NCI-H1048 (cell line): ENCODE measurements at places on chromosomes 16 and 17.

GRCh38 chr16:84610376-84610775 is 7.5 kb downstream of the COTL1 start:
- no peak for DNase-seq

GRCh38 chr16:85206472-85207356 is 94.4 kb upstream of the CIBAR2 start:
- no peak for DNase-seq

DNA sequence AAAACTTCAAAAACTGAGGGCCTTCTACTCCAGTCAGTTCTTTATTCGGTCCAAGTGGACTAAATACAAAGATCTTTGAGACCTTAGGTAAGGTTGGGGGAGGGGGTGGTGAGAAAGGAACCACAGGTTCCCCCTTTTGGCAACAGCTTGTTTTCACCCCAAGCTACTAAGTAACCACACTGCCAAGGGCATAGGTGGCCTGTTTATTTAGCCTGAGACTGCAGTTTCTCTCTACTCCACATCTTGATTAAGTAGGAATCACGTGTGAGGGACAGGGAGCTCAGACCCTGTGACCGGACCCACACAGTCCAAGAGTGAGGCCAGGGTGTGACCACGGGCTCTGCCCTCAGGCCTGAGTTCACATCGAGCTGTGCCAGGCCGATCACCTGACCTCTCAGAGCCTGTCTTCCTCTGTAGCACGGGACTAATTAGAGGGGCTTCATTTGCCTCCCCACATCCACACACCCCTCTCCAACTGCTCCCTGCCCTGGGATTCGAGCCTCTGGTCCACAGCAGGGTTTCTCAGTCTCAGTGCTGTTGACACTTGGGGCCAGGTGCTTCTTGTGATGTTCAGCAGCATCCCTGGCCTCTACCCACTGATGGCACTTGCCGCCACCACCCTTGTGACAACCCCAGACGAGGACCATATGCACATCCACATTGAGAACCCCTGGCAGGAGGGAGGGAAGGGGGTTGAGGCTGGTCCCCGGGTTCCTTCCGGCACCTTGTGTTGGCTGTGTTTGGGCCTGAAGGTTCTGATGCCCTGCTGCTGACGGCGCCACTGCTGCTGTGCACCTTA is 17.8 kb downstream of the ST6GALNAC2 start:
- DNase-seq, result no peak

DNA sequence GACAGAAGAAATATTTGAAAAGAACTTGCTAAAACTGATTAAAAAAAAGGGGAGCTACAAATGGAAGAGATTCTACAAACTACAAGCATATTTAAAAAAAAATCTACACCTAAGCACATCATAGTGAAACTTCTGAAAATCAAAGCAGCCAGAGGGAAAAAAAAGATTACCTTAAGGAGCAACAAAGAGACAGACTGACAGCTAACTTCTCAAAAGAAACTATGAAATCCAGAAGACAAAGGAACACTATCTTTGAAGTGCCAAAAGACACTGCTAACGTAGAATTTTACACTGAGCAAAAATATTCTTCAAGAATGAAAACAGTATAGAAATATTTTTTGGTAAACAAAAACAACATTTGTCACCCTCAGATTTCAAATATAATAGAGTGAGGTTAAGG is 151.2 kb downstream of the MYO1D start:
- DNase-seq, result no peak

DNA sequence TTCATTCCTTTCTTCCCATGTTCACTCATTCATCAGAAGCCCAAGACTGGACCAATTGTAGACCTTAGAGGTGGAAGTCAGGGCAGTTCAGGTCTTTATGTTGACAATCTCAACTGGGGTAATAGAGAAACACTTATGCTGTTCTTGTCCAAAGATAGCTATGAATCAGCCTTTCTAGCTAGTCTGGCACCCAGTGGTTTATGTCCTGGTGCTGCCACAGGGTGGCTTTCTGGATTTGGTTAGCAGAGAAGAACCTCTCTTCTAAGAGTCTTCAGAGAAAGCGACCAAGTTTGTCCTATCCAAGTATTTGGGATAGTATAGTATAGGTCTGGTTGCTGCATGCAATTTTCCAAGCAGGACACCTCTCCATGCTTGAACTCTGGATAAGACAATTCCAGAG is 83.3 kb downstream of the NOG start:
- DNase-seq, result no peak

DNA sequence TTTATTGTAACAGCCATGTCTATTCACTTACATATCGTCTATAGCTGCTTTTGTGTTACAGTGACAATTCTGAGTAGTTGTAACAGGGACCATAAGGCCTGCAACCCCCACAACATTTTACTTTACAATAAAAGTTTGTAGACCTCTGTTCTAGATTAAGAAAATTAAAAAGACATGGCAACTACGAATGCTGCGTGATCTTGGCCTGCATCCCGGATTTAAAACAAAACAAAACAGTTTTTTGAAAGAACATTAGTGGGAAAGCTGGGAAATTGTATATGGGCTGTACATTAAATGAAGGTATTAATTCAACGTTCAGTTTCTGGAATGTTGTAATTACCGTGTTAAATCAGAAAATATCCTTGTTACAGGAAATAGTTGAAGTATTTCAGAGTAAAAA is 64.1 kb downstream of the RMI2 start:
- DNase-seq, result no peak

GRCh38 chr16:81424771-81425170 is 19.8 kb upstream of the CMIP start:
- no peak for DNase-seq

GRCh38 chr16:75695708-75696107 is 5.6 kb downstream of the DUXB start:
- DNase-seq, result no peak

GRCh38 chr16:81875461-81875860 is 96.4 kb downstream of the PLCG2 start:
- no peak for DNase-seq

DNA sequence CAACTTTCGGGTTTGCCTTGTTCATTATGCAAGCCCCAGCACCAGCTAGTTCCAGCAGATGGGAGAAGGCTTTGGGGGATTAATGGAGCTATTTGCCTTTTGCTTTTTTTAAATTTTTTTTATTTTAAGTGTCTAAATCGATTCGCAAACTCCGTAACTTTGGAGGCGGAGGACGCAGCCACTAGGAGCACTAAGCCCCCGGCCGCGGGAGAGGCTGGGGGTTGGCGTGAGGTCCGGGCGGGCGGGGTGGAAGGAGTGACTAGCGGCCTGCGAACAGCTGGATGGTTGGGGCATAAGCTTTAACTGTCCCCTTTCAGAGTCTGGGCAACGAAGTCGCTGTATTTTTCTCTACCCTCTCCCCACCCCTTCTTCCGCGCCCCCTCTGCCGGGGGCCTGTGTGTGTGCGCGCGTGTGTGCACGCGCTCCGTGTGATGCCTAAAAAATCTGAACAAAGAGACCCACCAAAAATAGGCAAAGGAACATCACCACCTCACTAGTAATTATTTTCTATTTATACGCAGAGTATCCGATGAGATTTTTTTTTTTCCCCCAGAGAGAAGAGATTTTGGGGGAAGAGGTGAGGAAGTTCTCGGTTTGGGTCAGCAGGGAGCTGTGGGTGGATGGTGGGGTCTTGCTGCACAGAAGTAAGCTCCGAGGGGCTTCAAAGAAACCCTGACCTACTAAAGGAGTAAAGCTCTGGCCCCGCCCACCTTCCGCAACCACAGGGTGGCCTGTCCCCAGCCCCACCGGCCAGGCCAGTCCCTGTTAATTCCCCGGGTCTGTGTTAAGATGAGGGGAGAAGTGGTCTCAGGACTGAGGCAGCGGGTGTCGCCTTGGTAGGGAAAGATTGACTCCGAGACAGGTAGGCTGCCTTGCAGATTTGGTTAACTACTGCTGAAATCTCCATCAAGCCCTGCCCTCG is 2.3 kb downstream of the SHISA9 start:
- no peak for DNase-seq

DNA sequence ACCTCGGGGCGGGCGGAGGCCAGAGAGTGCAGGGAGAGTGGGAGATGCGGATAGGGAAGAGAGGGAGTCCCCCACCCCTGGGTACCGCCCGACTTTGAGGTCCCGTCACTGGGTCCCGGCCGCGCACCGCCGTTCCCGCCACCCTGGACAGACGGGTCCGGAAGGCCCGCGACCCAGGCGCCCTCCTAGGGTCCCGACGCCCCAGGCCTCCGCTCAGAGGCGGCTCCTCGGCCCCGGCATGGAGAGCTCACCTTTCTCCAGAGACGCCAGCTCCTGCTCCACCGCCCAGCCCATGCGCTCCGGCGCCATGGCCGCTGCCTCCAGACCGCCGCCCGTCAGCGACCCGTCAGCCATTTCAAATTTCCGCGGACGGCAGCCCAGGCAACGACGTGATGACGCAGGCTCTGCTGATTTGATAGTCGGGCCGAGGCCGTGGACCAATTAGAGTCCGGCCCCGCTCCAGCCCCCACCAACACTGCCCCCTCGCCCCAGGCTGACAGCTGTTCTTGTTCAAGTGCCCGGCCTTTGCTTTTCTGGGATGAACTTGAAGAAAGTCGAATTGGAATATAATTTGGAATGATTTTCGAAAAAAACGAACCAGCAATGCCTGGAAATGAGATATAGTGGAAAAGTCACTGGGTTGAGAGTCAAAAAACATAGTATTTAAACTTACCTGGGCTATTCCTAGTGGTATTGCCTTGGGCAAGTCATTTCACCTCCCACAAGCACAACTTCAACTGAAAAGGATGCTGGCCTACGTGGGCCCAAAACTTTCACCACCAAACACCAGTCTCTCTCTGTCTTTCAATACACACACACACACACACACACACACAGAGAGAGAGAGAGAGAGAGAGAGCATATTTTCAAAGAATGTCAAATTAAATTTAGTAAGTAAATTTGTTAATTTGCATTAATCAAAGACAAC is at the start of gene SHCBP1:
TSS of gene SHCBP1 (minus strand) at position 374 of the 928 bp plus-strand sequence. CDS start at position 354, 20 bp downstream.
- DNase-seq, result peak; percentile 38

- DNase-seq, result no peak
Observed at GRCh38 chr17:79201536-79202227, 127.1 kb downstream of the ENGASE start.

- DNase-seq, result no peak
Observed at GRCh38 chr17:11506635-11507034, 91.6 kb upstream of the DNAH9 start.

- DNase-seq, result no peak
Observed at GRCh38 chr17:76056882-76057281, 15.4 kb downstream of the SRP68 start.

DNA sequence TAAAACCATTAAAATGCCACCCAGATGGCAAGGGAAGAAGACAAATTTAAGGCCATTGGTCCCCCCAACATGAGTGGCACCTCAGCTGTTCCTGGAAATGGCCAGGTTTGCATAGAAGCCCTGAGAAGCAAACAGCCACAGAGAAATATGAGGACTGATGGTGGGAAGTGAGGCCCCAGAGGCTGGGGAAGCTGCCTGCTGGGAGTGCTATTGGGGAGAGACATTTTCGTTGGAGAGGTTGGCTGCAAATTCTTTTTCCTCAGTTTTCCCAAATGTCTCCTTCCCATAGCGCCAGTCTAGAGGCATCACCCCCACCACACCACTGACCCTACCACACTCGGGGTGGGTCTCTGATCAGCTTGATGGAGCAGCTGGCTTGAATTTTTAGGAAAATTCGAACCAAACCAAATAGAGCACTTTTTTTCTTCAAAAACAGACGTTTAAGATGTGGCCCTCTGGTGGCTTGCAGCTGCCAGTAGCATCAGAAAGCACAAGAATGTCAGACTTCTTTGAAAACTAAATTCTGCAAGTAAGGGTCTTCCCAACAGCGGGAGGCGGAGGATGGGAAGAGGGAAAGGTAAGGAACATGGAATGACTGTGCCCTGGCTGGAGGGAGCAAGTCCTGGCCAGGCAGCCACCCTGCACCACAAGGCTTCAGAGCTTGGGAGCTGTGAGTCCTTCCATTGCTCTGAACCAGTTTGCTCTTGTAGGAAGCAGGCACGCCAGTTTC is 13.2 kb upstream of the SLC12A3 start:
- DNase-seq, result no peak

- DNase-seq, result no peak
Observed at GRCh38 chr16:3797904-3798811, 80.8 kb upstream of the TRAP1 start.

GRCh38 chr16:70746040-70746707 is 54.8 kb downstream of the VAC14 start:
- no peak for DNase-seq

GRCh38 chr16:27829975-27830374 is 233.5 kb downstream of the GSG1L start:
- no peak for DNase-seq

DNA sequence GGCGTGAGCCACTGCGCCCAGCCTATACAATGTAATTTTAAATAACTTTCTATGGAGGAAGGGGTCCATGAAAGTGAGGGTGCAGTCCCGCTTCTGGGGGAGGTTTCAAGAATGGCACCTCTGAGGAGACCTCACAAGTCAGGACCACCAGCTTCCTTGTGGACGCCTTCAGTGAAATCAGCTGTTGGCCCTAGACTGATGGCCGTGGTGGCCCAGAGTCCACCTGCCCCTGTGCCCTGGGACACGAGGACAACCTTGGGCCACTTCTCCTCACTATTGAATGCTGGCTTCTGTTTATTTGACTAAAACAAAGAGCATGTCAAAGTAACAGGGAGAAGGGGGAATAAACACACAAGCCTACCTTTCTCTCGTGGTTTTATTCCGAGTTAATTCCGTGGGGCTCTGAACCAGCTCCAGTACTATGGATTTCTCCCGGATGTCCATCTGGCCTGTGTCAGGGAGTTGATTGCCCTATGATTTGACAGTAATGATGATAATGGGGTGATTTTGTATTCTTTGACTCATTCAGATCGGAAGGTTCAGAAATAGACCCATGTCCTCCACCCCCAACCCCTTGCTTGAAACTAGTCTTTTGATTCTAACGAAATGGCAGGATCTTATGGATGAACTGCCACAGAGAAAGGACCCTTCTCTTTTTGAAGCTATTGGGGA is 8.6 kb upstream of the CBX4 start:
- no peak for DNase-seq

GRCh38 chr17:39808409-39808997 is 55.6 kb downstream of the IKZF3 start:
- no peak for DNase-seq

- no peak for DNase-seq
Observed at GRCh38 chr17:67459985-67460384, 82.9 kb downstream of the PITPNC1 start.

GRCh38 chr17:77526728-77527350 is 386.1 kb downstream of the SEC14L1 start:
- DNase-seq, result no peak

DNA sequence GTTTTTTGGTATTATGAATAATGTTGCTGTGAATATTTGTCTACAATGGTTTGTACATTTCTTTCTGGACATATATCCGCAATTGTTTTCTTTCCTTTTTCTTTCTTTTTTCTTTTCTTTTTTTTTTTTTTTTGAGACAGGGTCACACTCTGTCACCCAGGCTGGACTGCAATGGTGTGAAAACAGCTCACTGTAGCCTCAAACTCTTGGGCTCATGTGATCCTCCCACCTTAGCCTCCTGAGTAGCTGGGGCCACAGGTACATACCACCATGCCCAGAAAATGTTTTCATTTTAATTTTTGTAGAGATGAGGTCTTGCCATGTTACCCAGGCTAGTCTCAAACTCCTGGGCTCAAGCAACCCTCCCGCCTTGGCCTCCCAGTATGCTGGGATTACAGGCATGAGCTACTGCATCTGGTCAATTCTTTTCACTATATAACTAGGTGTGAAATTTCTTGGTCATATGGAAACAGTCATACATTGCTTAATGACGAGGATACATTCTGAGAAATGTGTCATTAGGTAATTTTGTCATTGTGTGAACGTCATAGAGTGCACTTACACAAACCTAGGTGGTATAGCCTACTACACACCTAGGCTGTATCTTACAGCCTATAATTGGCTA is 15.2 kb downstream of the IL21R start:
- DNase-seq, result no peak

- no peak for DNase-seq
Observed at GRCh38 chr17:6476810-6477179, 32.5 kb downstream of the PIMREG start.
